CD4-positive, alpha-beta memory T cell (primary cell): ENCODE measurements at places on chromosomes 12 and 14.
A peak's percentile ranks its signal among the peaks of the same experiment; 100 is the strongest.

DNA sequence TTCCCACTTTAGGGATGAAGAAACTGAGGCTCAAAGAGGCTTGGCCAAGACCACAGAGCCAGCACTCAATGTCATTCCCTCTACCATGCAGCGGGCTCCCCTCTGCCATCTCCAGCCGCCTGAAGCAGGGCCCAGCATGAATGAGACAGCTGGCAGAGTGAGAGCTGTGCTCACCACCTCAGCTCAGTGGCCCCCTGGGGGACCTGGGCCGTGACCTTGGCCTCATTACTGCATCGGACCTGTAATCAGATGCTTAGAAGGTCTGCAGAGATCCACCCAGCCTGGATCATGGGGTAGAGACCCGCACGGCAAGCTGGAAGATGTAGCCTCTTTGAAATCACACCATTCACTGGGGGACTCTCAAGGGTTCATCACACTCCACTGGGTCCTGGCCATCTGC lies 22.7 kb upstream of the CORO1C start:
- no peak for DNase-seq

DNA sequence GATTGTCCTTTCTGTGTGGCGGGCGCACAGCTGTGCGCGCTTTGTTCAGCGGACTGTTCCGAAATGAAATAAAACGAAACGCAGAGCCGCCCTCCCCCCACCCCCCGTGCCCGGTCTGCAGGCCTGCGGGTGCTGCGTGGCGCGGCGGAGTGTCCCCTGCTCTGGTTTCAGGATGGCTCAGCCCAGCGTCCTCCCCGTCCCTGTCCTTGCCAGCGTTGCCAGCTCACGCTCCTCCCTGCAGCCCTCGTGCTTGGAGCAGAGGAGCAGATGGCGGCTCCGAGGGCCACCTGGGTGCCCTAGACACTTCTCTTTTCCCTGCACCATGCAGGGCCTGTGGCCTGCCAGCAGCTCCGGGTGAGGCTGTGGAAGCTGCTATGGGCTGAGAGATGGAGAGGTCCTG lies 17.5 kb upstream of the BEGAIN start:
- no peak for DNase-seq

DNA sequence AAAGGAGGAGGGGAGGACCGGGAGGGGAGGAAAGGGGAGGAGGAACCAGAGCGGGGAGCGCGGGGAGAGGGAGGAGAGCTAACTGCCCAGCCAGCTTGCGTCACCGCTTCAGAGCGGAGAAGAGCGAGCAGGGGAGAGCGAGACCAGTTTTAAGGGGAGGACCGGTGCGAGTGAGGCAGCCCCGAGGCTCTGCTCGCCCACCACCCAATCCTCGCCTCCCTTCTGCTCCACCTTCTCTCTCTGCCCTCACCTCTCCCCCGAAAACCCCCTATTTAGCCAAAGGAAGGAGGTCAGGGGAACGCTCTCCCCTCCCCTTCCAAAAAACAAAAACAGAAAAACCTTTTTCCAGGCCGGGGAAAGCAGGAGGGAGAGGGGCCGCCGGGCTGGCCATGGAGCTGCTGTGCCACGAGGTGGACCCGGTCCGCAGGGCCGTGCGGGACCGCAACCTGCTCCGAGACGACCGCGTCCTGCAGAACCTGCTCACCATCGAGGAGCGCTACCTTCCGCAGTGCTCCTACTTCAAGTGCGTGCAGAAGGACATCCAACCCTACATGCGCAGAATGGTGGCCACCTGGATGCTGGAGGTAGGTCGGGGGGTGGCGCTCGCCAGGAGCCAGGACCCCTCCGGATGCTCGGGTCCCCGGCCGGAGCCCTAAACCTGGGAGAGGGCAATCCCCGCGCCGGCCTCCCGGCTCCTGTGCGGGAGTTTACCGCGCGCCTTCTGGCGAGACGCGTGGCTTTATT lies at the start of gene CCND2:
TSS of gene CCND2 (plus strand) at position 111 of the 744 bp plus-strand sequence. CDS start at position 390, 279 bp downstream.
- peak; percentile 85 for DNase-seq

- peak; percentile 61 for DNase-seq
Measured at GRCh38 chr12:27015730-27016076, 1.5 kb upstream of the TM7SF3 start.

GRCh38 chr14:35438910-35439713 lies 34.6 kb upstream of the NFKBIA start:
- no peak for DNase-seq

DNA sequence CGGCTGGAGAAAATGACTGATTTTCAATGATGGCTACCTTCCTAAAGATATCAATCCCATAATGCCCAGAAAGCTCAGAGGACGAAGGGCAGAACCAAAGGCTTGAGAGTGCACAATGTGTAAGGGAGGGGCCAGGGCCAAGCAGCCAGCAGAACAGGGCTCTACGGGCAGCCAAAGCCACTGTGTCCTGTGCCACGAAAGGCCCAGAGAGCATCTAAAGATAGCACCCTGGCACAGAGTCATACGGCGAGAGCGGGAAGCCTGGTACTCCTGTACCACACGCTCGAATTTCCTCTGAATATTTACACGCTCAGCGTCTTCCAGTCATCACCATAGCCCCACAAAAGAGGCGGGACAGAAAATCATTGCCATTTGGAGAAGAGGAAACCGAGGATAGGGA lies 39.5 kb downstream of the PRMT8 start:
- no peak for DNase-seq

DNA sequence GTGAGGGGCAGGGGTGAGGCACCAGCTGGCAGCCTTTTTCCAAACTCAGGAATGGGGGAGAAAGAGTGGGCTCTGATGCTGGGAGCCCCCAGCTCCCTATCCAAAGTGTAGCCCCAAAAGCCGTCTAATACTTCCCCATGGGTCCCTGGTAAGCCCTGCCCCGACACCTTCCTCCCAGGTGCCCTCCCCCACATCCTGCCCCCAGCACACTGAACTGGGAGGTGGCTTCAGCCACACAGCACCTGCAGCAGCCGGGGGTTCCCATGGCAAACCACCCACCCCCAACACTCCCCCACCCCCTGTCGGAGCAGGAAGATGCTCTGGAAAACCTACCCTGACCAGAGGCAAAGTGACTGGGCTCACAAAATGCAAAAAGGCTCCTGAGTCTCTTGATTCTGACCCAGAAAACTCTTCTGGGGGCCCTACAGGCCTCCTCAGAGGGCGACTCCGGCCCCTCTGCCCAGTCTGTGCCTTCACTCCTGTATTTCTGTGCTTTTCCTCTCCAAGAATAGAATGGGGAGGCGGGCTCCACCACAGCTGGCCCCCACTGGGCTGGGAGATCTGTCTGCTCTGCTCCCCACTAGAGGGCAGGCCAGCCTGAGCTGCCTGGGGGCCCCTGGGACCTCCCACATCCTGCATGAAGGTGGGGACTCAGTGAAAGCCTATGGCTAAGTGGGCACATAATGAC lies 81.6 kb downstream of the ITPK1 start:
- peak; percentile 12 for DNase-seq

DNA sequence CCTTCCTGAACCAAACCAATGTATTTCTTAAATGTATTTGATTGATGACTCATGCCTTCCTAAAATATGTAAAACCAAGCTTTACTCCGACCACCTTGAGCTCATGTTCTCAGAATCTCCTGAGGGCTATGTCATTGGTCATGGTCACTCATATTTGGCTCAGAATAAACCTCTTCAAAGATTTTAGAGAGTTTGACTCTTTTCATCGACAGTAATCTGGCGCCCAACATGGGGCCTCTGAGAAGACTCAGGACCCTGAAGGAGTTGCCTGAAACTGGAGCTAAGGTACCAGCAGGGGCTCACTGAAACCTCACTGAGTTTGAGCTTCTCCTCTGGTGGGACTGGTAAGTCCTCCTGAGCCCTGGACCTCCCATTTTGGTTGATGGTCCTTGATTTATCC lies 17.2 kb upstream of the PSMC1 start:
- no peak for DNase-seq

GRCh38 chr14:21475767-21476522 lies 814 bp downstream of the RAB2B start:
- DNase-seq, result no peak

GRCh38 chr12:15527201-15528080 lies 205.1 kb downstream of the PTPRO start:
- DNase-seq, result no peak
